ENCODE measurements at places on chromosomes 7 and 10. TPM values are rescaled to one million over a fixed set of nuclear protein-coding genes. Genes with fewer than 3 reads are reported as not detected.

The TMEM178B gene
- total RNA-seq, result 0.10 TPM

The NPC1L1 gene
- total RNA-seq, result not detected

The FAM180A gene
- total RNA-seq, result not detected

The PSPH gene
- 14.6 TPM for total RNA-seq

DNA sequence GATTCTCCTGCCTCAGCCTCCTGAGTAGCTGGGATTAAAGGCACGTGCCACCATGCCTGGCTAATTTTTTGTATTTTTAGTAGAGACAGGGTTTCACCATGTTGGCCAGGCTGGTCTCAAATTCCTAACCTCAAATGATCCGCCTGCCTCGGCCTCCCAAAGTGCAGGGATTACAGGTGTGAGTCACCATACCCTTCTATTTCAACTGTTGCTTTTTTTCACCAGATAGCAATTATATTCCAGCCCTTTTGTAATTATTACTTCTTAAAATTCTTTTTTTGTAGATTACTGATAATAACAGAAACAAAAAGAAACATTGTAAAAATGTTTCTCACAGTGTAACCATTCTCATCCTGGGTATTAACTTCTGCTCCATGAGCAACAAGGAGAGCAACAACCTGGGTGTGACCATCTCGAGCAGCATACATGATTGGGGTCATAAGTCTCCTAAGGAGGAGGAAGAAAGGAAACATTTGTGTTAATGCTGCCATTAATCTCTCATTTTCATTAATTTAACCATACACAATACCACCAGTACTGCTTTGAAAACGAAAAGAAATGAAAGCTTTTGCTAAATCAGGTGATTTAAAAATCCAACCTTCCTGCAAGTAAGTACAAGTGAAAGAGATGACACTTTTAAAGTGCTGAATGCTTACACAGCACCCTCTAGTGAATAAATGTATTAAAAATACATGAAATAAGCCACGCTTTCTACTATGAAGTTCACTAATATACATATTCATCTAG lies 41.8 kb downstream of the ASZ1 start:
- no peak overlapping the region for H3K27ac ChIP-seq
- no peak overlapping the region for H3K4me3 ChIP-seq
- H3K4me1 ChIP-seq, result no peaks in the 10 kb centered on the region
- H3K36me3 ChIP-seq, result no peaks in the 10 kb centered on the region
- no peaks in the 10 kb centered on the region for H3K27me3 ChIP-seq

All from activated CD8-positive, alpha-beta T cell treated with anti-CD3 and anti-CD28 coated beads, Interleukin-2, amount 10 ng/mL, durations not matched to agents 7 days and 5 days (primary cell).